ENCODE measurements at places on chromosomes 2 and 18. TPM values are rescaled to one million over a fixed set of nuclear protein-coding genes. Genes with fewer than 3 reads are reported as not detected.

DNA sequence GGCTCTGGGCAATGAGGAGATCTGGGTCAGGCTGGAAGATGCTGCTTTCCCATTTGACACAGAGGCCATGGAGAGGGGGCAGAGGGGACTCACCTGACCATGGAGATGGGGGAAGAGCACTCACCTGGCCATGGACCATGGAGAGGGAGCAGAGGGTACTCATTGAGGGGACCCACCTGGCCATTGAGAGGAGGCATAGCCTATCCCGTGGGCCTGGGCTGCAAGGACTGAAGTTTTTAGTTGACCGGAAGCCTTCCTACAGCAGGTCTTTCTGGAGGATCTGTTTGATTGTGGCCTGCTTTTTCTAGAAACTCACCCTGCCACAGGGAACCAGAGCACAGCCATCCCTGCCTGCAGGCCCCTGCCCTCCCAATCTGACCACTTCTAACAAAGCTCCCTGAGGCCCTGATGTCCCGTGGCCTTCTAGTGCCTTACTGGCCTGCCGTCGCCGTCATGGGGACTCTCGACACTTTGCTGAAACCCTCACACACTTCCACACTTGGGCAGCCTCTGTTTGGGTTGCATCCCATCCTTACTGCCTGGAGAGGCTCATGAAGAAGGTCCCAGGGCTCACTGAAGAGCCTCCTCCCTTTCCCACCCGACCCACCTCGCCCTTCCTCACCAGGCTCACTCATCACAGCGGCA is 5.1 kb upstream of the PROM2 start:
- no peak for DNase-seq

DNA sequence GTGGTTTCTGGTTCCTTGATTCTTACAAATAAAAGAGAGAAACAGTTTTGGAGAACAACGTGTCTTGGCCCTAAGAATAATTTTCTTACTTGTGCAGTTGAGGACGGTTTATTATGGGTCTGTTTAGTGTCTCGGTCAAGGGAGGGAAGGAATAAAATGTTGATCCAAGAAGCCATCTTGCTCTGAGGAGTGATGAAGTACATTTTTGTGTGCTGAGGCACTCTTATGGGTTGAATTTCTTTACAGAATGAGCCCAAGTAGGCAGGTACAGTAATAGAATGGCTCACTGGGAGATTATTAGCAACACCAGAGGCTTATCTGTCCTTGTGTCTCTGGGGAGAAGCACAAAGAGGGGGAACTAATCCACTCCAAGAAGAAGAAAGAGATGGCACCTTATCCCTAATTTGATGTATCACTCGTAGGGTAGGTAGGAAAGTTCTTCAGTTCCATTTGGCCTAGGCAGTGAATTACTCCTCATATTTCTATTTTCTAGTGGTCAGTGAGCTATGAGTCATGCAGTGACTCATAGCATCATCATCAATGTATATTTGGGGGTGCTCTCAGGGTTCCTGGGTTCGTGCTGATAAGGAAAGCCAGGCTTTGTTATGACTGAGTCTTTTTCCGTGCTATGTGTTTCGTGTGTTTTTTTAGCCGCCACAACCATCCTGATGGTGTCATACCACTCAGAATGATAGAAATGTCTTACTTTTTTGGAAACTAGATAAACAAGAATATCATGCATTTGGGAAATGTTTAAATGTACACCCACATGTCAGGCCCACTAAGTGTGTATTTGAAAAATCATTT is 250.1 kb upstream of the CTAGE1 start:
- peak; percentile 85 for DNase-seq

GRCh38 chr2:37645362-37645761 is 26.1 kb downstream of the CDC42EP3 start:
- no peak for DNase-seq

- DNase-seq: peak; percentile 92
Observed at GRCh38 chr2:177264693-177265587, at the start of gene NFE2L2. Gene NFE2L2, minus strand, starts transcription at chr2:177264727. Its CDS starts 151 bp downstream, at chr2:177264576.

DNA sequence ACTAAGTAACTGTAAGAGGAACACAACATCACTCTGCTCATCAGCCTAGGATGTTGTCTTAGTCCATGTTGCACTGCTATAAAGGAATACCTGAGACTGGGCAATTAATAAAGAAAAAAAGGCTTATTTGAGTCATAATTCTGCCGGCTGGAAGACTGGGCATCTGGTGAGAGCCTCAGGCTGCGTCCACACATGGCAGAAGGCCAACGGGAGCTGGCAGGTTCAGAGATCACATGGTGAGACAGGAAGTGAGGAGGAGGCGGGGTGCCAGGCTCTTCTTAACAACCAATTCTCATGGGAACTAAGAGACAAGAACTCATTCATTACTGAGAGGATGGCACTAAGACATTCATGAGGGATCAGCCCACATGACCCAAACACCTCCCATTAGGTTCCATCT is 46.8 kb downstream of the EPG5 start:
- peak; percentile 71 for DNase-seq

- DNase-seq: no peak
Observed at GRCh38 chr2:152161598-152161997, 14.0 kb downstream of the STAM2 start.

DNA sequence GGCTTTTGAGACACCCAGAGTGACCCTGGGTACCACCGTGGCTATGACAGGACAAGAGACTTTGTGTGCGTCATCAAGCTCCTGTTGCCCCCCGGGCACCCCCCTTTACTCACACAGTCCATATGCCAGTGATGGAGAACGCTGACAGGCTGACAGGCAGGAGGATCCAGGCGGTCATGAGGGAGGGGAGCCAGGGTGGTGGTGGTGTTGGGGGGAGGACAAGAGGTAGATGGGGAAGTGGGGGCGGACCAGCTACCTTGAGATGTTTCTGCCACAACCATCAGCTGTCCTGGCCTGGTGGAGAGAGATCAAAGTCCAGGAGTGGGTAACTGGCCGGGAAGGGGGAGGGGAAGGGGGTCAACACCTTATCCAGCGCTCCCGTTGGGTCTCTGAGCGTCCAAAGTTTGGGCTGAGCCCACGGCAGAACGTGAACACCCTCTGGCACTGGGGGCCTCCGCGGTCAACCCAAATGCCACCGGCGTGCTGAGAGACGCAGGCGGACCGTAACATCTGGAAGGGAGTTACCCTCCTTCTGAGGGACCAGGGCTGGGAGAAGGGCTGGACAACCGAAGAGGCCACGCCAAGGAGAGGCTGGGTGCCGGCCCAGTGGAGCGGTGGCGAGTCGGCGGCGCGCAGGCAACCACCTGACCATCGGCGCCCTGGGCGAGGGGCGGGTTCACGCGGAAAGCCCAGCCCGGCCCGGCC is 575 bp downstream of the TMEM150A start:
- DNase-seq: peak; percentile 64

DNA sequence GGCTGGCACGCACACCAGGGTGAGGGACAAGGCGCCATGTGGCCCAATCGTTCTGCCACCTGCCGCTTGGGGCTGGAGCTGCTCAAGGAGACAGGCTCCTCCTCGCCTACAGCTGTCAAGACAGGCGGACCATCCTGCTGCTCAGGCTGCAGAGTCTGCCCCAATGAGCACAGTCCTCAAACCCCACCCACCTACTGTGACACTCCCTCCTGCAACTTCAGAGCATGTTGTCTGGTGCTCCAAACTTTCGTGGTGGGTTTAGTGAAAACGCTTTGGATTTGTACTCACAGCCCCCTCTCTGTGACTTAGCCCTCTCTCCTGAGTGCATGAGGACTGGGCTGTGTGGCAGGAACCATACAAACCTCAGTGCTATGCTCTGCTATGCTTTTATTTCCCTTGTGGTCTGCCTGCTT is 23.2 kb upstream of the SLC35F6 start:
- DNase-seq: peak; percentile 47

DNA sequence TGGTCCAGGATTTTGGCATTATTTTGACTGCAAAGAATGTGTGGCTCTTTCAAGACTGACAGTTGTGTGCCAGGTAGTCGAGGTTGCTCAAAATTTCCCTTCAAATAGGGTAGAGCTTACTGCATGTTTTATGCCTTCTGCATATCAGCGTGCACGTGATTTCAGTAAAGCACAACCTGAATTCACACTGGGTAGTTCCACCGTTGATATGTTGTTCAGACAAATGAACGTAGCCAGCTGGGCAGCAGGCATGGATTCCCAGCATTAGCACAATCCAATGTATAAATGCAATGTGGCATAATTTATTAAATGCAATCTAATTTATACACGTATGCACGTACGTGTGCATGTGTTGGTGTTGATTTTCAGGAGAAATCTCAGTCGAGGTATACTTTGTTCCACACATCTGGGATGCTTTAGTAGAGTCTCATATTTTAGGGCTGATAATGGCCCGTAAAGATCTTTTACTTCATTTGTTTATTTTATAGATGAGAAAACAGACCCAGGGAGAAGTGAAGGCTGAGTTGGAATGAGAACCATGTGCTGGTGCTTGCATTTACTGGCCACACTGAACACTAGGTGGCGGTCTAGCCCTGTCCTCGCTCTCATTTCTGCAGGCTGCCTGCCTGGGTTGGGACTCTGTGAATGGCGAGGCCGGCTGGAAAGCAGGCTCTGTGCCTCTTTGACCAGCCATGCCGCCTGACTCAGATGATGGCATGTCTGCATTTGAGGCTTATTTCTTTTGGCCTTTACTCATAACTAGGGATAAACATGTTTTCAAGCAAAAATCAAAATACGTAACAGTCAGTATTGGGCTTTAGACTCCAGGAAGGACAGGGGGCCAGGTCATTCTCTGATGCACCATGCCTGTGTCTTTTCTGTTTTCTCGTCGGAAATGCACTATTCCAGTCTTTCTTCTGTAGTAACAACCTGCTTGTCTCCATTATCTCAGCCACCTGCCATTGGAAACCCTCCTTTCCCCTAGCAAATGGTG is 120.4 kb downstream of the RNF144A start:
- DNase-seq: peak; percentile 60

DNA sequence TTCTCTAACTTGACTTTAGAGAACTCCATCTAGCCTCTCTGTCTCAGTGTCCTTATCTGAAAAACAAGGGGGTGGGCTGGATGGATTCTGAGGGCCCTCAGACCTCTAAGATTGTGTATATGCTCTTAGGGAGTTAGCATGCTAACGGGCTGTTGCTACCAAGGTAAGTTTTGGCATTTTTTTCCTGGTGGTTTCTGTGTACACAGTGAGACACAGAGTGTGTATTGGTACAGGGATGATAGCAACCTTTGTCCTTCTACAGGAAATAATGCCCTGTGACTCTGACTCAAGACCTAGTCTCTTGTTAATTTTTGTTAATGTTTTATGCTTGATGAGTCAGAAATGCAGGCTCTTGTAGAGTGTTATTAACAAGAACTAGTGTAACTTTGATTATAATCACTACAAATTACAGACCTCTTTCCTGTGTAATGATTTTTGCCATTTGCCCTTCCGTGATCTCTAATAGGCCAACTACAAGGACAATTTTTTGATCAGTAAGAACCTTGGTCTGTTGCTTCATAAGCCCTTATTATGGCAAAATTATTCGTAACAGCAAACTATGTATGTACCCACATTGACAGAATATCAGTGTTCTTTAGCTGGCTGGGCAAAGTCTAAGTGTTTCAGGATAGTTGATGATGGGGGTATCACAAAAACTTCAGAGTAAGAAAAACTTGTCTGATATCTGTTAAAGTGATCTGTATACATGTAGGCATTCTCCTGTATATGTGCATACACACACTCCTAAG is 89.7 kb downstream of the SPTBN1 start:
- DNase-seq: peak; percentile 82

- no peak for DNase-seq
Observed at GRCh38 chr2:100451092-100451491, 19.2 kb upstream of the NMS start.

GRCh38 chr18:3777122-3777521 is 327.1 kb downstream of the TGIF1 start:
- no peak for DNase-seq

DNA sequence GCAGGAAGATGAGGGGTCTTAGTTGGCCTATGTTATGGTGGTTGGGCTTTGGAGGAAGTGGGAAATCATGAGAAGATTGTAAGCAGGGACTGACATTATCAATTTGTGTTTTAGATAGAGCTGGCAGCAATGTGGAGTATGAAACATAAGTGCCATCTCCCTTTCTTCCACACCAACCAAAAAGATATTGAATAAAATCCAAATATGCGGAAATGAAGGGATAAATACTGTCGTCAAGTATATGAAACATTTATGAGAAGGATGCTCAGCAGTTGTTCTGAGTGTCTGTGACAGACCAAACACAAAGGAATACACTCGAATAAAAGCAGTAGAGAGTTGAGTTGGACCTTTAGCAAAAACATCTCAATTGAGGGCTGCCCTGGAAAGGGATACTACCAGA is 1090.0 kb upstream of the ZEB2 start:
- DNase-seq: no peak

DNA sequence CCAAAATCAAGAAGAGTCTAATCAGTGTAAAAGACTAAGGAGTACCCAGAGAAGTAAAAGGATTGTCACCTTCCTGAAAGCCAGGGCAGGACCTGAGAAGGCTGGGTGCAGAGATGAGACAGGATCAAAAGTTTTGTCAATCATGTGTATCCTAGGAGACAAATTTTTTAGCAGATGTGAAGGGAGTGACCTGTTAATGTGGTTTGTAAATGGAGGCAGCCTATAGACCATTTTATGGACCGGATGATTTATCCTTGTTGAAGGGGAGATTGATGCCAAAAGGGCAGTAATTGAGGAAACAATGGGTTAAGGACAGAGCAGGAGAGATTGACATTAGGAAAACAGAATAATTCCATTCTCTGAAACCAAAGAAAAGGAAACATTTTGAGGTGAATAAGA is 813 bp downstream of the NDC80 start:
- DNase-seq: no peak

DNA sequence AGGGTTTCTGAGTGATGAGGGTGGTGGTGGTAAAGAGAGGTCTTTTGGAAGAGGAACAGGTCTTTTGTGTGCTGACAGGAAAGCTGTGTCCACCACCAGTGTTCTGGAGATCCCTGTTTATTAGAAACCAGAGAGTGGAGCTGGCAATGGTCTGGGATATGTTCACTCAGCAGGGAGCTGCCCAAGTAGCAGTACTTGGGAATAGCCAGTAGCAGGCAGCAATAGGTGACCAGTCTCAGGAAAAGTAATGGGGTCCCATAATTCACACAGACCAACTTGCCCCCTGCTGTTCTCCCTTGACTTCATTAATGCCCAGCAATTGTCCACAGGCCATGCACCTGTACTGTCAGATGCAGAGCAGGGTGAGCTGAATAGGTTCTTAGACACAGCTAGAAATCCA is 1.8 kb downstream of the TSPYL6 start:
- no peak for DNase-seq

Gene GPR39
- 3.2 TPM for total RNA-seq

- peak; percentile 89 for DNase-seq
Observed at GRCh38 chr2:173963817-173964564, 1.2 kb downstream of the SP3 start.

DNA sequence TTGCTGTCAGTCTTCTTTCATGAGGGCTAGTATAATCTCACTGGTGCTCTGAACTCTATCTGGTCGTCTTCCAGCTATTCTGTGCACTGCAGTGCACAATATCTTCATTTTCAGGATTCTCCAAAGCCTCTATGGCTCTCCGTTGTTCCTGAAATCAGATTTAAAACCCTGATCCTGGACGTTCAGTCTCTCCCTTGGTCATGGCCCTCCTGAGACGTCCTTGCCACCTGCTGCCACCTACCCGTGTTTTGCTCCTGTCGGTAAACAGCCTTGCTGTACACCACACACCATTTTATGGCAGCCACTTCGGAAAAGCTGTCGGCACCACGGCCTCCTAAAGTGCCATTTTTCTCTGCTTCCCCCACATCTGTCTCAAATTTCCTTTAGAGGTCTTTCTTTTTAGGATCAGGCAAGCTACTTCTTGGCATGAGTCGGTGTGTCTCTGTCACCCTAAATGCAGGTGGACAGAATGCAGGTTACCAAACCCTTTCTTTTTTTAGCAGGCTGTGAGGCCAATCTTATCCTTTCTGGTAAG is 170.0 kb downstream of the HRH4 start:
- no peak for DNase-seq

Gene NGEF
- under 0.01 TPM for total RNA-seq

Data from fibroblast of villous mesenchyme (primary cell).